Activated naive CD4-positive, alpha-beta T cell treated with Interleukin-2 at 50 U/mL for 16 hours (primary cell): ENCODE measurements at places on chromosomes 6 and 20.

GRCh38 chr6:34249469-34250261 is 859 bp upstream of the SMIM29 start:
- DNase-seq: no peak

DNA sequence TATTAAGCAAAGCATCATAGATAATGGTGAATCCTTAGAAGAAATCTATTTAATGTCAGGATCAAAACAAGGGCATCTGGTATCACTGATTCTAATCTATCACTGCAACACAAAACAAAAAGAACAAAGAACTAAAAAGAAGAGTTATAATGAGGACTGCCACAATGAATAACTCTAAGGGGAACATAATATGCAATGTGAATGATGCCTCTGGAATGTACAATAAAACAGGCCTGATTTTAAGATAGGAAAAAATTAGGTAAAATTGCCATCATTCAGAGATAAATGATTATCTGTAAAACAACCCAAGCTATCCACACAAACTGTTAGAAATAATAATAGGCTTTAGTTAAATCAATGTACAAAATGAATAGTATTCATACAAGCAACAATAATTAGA is 936.7 kb upstream of the CITED2 start:
- no peak for DNase-seq

DNA sequence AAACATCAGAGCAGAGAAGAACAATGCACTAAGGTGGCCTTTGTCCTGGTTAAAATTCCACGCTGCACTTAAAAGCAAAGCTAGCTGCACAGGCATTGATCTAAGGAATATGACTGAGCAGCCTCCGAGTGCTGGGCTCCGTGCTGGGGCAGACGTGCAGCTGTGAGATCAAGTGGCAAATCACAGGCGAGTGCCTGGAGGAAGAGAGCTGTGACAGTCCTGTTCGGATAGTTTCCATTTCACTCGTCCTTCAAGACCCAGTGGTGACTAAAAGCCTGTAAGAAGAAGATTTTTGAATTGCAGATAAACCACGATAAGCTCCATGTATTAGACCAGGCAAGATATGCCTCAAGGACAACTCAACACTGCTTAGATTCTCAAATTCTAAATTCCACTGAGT is 247.9 kb downstream of the ANKRD60 start:
- no peak for DNase-seq

GRCh38 chr6:68046756-68047155 is 588.3 kb upstream of the ADGRB3 start:
- DNase-seq: no peak

GRCh38 chr20:11447371-11448100 is 470.2 kb upstream of the BTBD3 start:
- no peak for DNase-seq

DNA sequence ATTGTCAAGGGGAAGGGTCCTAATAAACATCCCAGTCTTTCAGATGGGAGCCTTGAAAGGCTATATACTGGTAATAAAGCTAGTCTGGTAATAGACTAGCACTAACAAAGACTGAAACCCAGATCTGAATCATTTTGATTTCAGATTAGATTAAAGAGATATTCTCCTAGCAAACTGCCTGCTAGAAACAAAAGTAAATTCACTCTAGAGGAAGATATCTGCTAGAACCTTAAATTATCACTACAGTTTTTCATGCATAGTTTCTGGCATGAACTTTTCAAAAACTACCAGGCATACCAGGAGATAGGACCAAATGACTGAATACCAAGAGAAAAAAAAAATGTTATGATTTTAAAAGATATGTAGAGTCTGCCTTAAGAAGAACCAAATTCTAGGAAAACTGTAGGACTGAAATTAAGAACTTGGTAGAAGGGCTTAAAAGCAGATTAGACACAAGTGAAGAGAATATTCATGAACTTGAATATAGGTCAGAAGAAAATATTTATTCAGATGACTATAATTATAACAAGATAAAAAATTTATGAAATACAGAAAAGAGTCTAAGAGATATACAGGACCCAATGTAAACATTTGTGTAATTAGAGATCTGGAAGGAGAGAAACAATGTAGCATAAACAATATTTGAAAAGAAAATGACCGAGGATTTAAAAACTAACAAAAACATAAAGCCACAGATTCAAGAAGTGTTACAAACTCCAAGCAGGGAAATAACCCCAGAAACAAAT is 141.6 kb downstream of the FOXO3 start:
- no peak for DNase-seq
